Calu3 (cell line): ENCODE measurements at places on chromosomes 2 and 18. TPM values are rescaled to one million over a fixed set of nuclear protein-coding genes. Genes with fewer than 3 reads are reported as not detected.

Gene ZDBF2
- total RNA-seq: 0.15 TPM in 1 of 2 replicates, not detected in the other

Gene CCDC178
- not detected in 2 replicates for total RNA-seq

Gene IL37
- total RNA-seq: 1.9 and 2.0 TPM in 2 replicates

Gene PTMA
- 1,239 and 1,354 TPM in 2 replicates for total RNA-seq

Gene TBC1D8
- total RNA-seq: 17.0 and 25.3 TPM in 2 replicates

Gene ALPG
- total RNA-seq: not detected in 2 replicates

Gene WIPF1
- total RNA-seq: 0.73 and 0.87 TPM in 2 replicates

Gene RAD51AP2
- total RNA-seq: not detected in 2 replicates

Gene CDH19
- 0.27 and 0.33 TPM in 2 replicates for total RNA-seq

Gene POMC
- not detected in 2 replicates for total RNA-seq

Gene MAP3K19
- total RNA-seq: not detected in 2 replicates

Gene CELF4
- 5.8 and 7.8 TPM in 2 replicates for total RNA-seq
